ENCODE measurements at places on chromosomes 4 and X. TPM values are rescaled to one million over a fixed set of nuclear protein-coding genes. Genes with fewer than 3 reads are reported as not detected.

CPXCR1 gene
- total RNA-seq: not detected

TEX13C gene
- not detected for total RNA-seq

DCAF8L2 gene
- total RNA-seq: not detected

PAGE2 gene
- total RNA-seq: not detected

HERC5 gene
- total RNA-seq: 0.69 TPM

TMEM271 gene
- total RNA-seq: not detected

PCDH18 gene
- 30.0 TPM for total RNA-seq

HTN1 gene
- total RNA-seq: not detected

MAOA gene
- total RNA-seq: 2.1 TPM

TCEAL5 gene
- not detected for total RNA-seq

HTR2C gene
- not detected for total RNA-seq

ZNF157 gene
- total RNA-seq: 0.09 TPM

NEXMIF gene
- under 0.01 TPM for total RNA-seq

TACR3 gene
- total RNA-seq: not detected

GUCY1B1 gene
- total RNA-seq: 4.9 TPM

TMEM31 gene
- not detected for total RNA-seq

EPGN gene
- 26.2 TPM for total RNA-seq

CFP gene
- 0.30 TPM for total RNA-seq

WAS gene
- 0.30 TPM for total RNA-seq

PCYT1B gene
- total RNA-seq: 0.92 TPM

PARM1 gene
- 0.89 TPM for total RNA-seq

MAGEA2B gene
- not detected for total RNA-seq

CSN1S1 gene
- not detected for total RNA-seq

ADGRL3 gene
- total RNA-seq: 0.32 TPM

SHISA3 gene
- 0.30 TPM for total RNA-seq

CTAG2 gene
- 0.65 TPM for total RNA-seq

GPRASP1 gene
- 3.7 TPM for total RNA-seq

JCHAIN gene
- total RNA-seq: not detected

SOX3 gene
- not detected for total RNA-seq

FGA gene
- not detected for total RNA-seq

CXCL8 gene
- 187 TPM for total RNA-seq

FRAS1 gene
- total RNA-seq: 3.9 TPM

MAGEB1 gene
- not detected for total RNA-seq

ADH1B gene
- total RNA-seq: 0.09 TPM

PDZD4 gene
- total RNA-seq: under 0.01 TPM

CCDC110 gene
- 5.0 TPM for total RNA-seq

RPGR gene
- 7.1 TPM for total RNA-seq

PPBP gene
- total RNA-seq: not detected

DDX53 gene
- not detected for total RNA-seq

L1CAM gene
- total RNA-seq: 0.59 TPM

TASL gene
- not detected for total RNA-seq

CENPVL3 gene
- total RNA-seq: not detected

TLR3 gene
- total RNA-seq: 2.1 TPM

ADGRA3 gene
- 53.1 TPM for total RNA-seq
